Mammary epithelial cell (primary cell): ENCODE measurements at places on chromosomes 7 and 10. TPM values are rescaled to one million over a fixed set of nuclear protein-coding genes. Genes with fewer than 3 reads are reported as not detected.

GRCh38 chr7:27921081-27921836, 181.3 kb downstream of the TAX1BP1 start:
- DNase-seq, result peak; percentile 56

The ADIRF gene
- total RNA-seq, result 57.0 TPM

- DNase-seq, result no peak
Observed at GRCh38 chr7:149493366-149493765, 4.2 kb downstream of the ZNF746 start.

DNA sequence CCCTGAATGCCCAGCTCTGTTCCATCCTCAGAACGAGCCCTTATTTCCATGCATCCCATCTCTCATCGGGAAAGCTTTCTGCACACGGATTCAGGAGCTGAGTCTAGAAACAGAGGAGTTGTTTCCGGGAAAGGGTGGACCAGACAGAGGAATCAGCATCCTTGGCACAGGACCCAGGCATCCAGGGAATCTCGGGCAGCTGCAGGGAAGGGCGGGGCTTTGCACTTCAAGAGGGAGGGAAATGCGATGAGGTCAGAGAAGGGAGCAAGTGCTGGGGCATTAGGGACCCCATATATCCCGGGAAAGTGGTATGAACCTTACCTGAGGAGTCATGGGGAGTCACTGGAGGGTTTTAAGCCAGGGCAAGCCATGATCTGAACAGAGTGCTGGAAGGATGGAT, 68.5 kb downstream of the NPTX2 start:
- DNase-seq, result no peak

DNA sequence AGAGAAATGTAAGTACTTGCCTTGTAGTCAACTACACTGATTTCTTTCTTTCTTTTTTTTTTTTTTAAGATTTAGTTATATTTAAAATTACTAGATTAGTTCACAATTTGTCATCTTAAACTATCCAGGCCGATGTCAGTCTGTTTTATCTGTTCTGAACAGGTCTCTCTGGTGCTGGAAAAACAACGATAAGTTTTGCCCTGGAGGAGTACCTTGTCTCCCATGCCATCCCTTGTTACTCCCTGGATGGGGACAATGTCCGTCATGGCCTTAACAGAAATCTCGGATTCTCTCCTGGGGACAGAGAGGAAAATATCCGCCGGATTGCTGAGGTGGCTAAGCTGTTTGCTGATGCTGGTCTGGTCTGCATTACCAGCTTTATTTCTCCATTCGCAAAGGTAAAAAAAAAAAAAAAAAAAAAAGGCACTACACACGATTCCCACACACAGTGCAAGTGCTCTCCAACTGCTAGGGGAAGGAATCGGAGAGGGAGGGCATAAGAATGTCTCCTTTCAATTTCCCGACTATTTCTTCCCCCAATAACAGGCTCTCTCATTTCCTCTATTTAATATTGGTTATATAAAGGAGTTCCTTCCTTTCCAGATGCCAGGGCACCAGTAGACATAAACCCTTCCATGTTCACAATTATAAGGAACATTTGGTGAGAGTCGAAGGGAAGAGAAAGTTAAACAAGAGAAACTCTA, 53.4 kb downstream of the PAPSS2 start:
- DNase-seq, result no peak

The ITPRID1 gene
- 0.17 TPM for total RNA-seq

DNA sequence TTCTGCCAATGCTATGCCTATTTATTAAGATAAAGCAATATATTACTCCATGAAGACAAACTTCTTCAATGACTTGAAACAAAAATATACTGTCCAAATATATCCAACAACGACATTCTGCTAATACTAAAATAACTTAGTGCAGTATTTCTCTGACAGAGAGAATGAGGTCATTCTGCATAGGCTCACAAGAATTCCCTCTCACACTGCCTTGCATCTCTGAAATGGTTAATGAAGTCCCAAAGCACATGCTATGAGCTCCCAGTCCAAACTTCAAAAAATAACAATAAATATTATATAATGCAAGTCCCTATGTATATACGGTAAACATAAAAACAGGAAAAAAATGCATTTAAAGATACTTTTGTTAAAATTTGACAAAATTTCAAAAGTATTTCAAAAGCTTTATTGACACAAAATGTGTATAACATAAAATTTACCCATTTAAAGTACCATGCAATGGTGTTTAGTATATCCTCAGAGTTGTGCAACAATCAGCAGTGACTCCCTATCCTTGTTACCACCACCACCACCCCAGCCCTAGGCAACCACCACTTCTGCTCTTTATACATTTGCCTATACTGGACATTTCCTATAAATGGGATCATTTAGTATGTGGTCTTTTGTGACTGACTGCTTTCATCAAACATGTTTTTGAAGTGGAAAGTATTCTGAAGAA, 27.6 kb downstream of the CHCHD3 start:
- DNase-seq, result peak; percentile 24

DNA sequence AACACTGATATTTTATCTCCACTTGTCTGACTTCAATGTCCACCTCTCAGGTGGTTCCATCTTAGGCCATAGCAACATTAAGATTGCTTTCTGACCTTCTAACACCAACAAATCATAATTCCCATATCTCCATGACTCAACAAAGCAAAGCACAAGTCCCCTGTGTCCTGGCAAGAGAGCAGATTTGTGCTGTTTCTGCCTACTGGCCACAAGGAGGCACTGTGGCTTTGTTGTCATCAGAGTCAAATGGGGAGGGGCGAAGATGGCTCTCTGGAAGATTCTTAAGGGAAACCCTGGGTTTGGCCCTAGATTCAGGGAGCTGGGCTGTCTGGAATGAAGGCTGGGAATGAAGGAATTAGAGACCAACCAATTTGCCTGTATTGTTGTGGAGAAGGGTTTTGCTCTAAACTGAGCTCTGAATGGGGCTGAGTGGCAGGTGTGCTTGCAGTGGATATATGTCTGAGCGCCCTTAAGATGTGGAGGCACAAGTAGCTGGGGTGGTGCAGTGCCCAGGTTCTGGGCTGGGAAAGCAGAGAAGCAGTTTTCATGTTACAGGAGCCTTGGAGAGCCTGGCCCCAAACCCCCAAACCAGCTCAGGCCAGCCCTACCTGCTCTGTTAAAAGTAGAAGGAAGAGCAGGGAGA, 154.8 kb upstream of the PRSS58 start:
- DNase-seq, result peak; percentile 61

DNA sequence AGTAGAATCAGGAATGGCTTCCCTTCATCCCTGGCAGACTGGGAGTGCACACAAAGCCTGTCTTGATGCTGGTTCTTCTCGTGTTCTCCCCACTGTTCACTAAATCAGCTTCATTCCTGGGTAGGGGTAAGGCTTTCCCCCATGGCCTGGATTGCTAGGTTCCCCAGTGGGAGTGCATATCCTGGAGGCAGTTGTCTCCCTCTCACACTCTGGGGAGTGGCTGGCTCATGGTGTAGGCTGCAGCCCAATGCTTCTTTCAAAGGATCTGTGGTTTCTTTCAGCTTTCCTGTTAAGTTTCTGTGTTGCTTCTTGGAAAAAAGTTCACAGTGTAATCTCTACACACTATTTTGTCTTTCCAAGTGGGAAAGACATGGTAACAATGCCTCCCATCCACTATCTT, 32.6 kb upstream of the ARMC3 start:
- no peak for DNase-seq

GRCh38 chr10:88725798-88726197, 19.7 kb downstream of the LIPK start:
- no peak for DNase-seq
